ENCODE measurements at places on chromosomes 16 and 17.

- no peak for DNase-seq
Measured at GRCh38 chr17:67019809-67020208, 24.5 kb upstream of the CACNG1 start.

- no peak for DNase-seq
Measured at GRCh38 chr17:37043201-37043600, 94.4 kb downstream of the AATF start.

GRCh38 chr17:15890279-15890892 is 54.5 kb upstream of the ADORA2B start:
- no peak for DNase-seq

- peak; percentile 70 for DNase-seq
Measured at GRCh38 chr16:3829631-3830536, 50.6 kb downstream of the CREBBP start.

DNA sequence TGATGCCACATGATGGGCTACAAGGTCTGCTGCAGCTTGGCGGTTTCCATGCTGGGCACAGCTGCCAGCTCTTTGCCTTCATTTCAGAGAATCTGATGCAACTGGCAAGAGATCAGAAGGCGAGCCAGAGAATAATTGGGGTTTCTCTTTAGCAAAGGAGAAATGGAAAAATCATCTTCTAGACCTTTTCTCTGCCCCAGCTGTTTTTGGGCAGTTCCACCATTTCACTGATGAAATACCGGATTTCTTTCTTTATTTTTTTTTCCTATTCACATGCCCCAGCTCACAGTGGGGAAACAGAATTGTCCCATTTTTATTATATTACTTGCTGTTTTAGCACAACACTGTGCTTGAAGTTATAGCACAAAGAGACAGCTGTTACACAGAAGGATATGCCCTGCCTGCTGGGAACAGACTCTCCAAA is 439.3 kb upstream of the GOT2 start:
- no peak for DNase-seq

DNA sequence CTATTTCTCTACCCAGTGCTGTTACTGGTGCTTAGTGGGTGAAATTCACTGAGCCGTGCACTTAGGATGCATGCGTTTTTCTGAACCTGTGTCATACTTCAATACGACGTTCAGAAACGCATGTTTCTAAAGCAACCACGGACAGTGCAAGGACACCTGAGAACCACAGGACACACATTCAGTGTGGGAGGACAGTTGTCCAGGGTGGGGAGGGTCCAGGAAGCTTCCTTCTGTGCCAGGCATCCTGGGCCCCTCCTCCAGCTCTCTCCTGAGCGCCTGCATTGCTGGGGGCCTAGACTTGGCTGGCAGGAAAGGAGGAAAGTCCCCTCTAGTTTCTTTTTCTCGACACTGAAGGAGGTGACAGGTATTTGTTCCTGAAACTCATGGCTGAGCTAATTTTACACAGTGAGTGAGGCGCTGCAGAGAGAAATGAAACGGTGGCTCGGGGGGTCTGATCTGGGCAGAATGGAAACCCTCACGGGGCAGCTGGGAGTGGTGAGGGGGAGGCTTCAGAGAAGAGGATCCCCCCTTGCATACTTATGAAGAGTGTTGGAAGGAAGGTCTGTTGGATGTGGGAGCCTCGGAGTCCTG is 89.9 kb downstream of the IRF8 start:
- DNase-seq, result no peak

GRCh38 chr17:81690549-81690948 is 6.7 kb downstream of the HGS start:
- no peak for DNase-seq

GRCh38 chr16:4525634-4526277 is 12.8 kb downstream of the CDIP1 start:
- no peak for DNase-seq

DNA sequence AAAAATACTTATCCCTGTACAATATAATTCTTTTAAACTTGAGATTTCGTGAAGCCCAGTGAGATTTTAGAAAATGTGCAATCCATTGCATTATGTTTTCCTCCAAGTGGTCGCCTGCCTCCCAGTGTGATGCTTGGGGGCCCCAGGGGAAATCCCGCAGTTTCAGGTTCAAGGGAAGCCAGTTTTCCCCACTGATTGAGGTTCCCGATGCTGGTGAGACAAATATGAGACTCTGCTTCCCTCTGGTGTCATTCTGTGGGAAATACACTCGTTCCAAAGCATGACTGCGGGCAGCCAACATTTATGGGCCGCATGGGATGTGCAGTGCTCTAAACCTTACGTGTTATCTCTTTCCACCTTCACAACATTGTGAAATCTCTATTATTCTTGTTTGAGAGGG is 200.8 kb downstream of the PRKCB start:
- peak; percentile 49 for DNase-seq

- DNase-seq, result no peak
Measured at GRCh38 chr17:31486351-31487062, 95.0 kb downstream of the RAB11FIP4 start.

GRCh38 chr17:48869821-48870318 is 22.7 kb upstream of the ATP5MC1 start:
- no peak for DNase-seq

DNA sequence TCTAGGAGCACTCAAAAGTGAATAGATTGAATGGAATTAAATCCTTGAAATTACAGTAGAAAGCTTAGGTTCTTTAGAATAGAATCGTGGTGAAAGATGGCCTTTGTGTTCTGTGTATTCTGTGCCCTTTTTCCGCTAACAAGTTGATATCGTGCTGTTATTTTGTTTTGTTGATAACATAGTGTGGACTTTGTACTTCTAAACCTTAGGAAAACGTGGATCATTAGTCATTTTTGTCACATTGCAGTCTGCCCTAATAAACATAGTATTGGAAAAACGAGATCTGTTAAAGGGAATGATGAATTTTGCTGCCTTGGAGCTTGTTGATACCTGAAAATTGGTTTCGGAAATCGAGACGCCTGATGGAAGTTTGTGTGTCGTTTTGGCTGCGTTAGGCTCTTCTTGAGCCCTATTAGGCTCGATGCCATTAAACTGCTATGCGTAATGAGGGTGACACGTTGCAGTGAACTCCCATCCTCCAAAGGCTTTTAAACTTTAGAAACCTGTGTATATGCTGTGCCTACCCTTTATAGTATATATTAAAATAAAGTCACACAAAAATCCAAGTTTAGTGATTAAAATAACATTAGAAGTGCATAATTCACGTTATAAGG is 145.7 kb downstream of the PRKCA start:
- DNase-seq, result no peak

DNA sequence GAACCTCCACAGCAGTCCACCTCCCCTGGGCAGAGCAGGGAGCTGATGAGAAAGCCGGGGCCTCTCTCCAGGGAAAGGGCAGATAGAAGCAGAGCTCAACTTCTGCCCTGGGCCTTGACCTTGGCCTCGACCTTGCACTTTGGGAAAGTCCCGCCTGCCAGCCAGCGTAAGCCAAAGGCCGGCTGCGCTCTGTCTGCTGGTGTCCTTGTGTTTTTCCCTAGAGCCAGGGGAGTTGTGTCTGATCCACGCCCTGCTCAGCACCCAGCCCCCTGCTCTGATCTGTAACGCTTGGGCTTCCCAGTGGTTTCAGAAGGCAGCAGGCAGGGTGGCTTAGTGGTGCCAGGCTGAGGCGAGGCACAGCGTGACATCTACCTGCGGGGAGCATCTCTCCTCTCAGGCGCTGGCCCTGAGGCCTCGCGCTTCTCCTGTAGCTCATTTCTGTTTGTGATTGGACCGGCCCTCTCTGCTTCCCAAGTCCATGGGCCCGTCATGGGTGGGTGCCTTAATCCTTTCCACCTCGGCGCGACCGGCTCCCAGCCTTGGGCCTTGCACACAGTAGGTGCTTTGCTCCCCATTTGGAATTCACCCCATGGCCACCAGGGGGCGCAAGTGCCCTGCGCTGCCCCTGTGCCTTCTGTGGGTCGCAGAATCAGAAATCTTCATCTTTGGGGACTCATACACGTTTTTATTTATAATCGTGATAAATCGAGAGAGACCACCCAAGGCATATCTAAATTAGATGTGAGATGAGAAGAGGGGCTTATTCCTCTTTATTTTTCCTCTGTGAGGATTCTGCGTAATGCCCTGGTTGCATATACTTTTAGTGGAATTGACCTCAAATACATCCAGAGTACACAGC is 24.2 kb downstream of the SGSH start:
- DNase-seq, result peak; percentile 26

DNA sequence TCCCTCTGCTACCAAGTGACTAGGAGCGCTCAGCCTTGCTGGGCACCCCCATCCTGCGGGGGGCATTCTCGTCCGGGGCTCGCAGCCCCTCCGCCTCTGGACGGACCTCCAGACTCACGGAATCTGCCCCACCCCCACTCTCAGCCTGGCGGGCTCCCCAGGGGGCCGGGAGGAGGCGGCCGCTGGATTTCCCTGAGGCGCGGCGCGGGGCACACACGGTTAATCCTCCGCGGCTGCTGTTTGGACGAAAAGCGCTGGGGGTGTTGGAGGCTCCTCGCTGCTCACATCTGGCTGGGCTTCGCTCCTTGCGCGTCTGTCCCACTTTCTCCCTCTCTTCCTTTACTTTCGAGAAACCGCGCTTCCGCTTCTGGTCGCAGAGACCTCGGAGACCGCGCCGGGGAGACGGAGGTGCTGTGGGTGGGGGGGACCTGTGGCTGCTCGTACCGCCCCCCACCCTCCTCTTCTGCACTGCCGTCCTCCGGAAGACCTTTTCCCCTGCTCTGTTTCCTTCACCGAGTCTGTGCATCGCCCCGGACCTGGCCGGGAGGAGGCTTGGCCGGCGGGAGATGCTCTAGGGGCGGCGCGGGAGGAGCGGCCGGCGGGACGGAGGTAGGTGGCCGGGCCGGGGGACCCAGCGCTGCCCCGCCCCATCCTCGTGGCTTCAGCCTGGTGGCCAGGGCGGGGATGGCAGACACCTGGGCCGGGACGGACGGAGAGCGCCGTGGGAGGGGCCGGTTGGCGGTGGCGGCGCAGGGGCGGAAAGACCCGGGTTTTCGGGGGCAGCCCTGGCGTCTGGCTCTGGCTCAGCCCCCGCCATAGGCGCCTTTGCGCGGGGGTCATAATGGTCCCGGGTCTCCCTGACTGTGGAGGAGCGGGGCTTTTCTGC is at the start of gene C1QTNF1:
TSS of gene C1QTNF1 (plus strand) at position 284 of the 886 bp plus-strand sequence. CDS start 19,800 bp downstream, outside the sequence.
- peak; percentile 56 for DNase-seq

GRCh38 chr16:58882292-58882691 is 148.2 kb upstream of the GOT2 start:
- DNase-seq, result no peak

- DNase-seq, result no peak
Measured at GRCh38 chr16:57361404-57361803, 2.8 kb downstream of the CCL22 start.

GRCh38 chr17:75468291-75468754 is 11.9 kb downstream of the TMEM94 start:
- DNase-seq, result no peak

GRCh38 chr16:51592535-51593300 is 441.6 kb upstream of the SALL1 start:
- no peak for DNase-seq

DNA sequence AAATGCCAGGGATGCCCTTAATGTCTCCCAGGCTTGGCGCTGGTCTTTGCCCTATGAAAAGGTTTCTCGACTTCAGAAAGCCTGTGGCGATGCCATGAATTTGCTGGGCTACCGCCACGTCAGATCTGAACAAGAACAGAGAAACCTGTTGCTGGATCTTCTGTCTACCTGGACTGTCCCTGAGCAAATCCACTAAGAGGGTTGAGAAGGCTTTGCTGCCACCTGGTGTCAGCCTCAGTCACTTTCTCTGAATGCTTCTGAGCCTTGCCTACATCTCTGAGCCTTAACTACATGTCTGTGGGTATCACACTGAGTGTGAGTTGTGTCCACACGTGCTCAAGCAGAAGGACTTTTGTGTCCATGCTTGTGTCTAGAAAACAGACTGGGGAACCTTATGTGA is 11.4 kb downstream of the CHST4 start:
- DNase-seq, result peak; percentile 49

DNA sequence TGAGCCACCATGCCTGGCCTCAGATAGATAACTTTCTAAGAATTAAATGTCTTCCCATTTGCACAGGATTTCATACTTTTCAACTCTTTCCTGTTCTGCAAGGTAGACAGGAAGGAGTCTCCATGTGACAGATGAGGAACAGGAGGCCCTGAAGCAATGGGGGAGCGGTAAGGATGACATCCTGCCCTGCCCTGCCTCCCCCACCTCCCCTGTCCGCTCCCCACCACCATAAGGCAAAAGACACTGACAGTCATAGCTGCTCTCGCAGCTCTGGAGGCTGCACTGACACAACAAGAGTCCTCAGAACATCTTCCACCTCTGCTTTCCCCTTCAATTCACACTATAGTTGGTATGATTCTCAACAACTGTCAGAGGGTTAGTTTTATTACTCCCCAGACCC is 9.7 kb downstream of the CENPV start:
- DNase-seq, result no peak

- DNase-seq, result peak; percentile 85
Measured at GRCh38 chr17:80559825-80560251, 15.2 kb downstream of the RPTOR start.

GRCh38 chr16:73196670-73197069 is 148.7 kb upstream of the ZFHX3 start:
- peak; percentile 65 for DNase-seq

GRCh38 chr17:79991140-79991923 is 44.3 kb downstream of the TBC1D16 start:
- DNase-seq, result peak; percentile 80

GRCh38 chr17:63774141-63774968 is at the start of gene DDX42:
DDX42 (plus strand) TSS chr17:63774170; CDS start chr17:63787050, 12,880 bp downstream.
- DNase-seq, result peak; percentile 67

GRCh38 chr16:78519896-78520295 is 420.4 kb downstream of the WWOX start:
- DNase-seq, result no peak

DNA sequence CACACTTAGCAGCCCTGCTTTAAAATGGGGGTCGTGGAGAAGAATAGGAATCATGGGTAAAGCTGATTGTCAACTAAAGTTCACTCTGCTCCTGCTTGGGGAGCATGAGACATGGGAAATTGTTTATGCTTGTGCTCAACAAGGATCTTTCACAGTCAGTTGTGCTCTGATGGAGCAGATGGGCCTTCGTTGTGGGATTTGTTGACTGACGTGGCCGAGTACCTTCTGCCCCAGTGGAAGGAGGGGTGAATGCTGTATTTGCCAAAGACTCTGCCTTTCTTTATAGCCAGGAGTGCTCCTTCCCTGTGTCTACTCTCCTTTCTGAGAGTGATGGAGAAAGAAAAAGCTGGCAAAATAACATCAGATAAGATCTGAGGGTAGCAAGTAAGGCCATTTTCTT is 11.4 kb downstream of the ARSG start:
- DNase-seq, result no peak

DNA sequence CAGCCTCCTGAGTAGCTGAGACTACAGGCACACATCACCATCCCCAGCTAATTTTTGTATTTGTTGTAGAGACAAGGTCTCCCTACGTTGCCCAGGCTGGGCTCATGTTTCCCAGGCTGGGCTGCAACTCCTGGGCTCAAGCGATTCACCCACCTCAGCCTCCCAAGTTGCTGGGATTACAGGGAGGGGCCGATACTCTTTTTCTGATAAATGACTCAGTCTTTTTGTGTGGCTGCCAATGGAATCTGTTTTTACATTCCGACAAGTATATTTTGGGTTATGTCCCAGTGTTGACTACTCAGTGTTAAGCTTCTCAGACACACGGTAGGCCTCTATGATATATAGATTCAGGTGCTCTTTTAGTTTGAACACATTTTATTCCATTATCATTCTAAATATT is 58.1 kb downstream of the SLFN11 start:
- DNase-seq, result peak; percentile 93

Data from EH (cell line).